ENCODE measurements at places on chromosomes 16 and 17.

DNA sequence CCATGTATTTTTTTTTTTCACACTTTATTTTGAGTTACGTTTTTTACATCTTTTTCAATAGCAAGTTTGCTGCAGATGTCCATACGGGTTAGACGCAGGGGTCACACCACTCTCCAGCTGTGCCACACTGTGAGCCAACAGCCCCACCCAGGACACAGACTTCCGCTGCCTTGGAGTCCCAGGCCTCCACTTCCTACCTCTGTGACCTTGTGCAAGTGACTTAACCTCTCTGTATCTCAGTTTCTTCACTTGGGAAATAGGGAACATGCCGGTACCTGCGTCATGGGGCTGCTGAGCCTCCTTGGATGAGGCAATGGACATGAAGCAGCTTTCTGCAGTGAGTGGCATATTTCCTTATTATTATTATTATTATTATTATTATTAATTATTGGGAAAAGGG lies 3.3 kb upstream of the PITPNA start:
- no peak for DNase-seq

GRCh38 chr17:50151937-50152547 lies 1.6 kb upstream of the PPP1R9B start:
- peak; percentile 97 for DNase-seq

DNA sequence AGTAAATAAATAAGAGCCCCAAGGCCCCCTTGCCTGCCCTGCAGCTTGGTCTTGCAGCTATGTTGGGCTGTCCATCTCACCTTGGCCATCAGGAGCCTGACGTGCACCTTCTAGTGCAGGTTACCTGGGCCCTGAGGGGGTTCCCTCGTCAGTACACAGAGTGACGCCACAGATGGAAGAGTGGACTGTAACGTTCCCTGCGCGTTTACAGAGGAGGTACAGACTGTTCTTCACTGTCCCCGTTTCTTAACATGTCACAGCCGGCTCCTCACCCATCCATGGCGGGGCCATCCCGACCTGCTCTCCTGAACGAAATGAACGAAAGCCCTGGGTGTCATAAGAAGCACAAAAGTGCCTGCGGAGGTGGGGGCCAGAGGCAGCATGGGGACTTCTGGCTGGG lies 15.9 kb upstream of the FASN start:
- no peak for DNase-seq

DNA sequence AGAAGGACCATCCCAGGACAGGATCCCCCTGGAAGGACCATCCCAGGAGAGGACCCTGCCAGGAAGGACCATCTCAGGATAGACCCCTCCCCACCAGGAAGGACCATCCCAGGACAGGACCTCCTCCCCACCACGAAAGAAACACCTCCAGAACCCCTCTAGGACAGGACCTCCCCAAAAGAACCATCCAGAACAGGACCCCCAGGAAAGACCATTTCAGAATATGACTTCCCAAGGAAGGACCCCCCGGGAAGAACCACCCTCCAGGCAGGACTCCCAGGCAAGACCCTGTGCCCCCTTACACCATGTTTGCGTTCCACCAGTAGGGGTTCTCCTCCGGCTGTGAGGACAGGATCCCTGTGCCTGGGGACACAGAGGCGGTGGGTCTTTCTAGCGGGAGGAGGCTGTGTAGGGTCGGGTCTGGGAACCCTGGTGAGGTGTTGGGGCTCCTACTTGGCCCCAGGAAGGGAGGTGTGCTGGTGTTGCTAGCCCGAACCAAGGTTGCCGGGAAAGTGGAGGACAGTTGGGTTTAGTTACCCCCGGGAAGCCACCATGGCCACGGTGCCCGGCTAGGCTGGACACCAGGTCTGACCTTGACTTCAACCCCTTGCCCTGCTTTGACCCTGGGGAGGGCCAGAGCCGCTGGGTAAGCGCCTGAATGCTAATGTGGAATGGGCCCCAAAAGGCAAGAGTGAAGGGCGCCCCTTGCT lies 2.2 kb downstream of the NOTUM start:
- DNase-seq: peak; percentile 23

DNA sequence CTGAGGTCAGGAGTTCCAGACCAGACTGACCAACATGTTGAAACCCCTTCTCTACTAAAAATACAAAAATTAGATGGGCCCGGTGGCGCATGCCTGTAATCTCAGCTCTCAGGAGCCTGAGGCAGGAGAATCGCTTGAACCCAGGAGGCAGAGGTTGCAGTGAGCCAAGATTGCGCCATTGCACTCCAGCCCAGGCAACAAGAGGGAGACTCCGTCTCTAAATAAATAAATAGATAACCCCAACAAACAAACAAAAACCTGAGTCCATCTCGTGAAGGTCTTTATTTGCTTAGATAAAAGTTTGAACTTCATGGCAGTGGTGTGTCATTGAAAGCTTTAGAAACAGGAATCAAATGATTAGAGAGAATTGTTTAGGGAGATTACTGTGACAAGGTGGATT lies 167.4 kb downstream of the BCAS3 start:
- no peak for DNase-seq

DNA sequence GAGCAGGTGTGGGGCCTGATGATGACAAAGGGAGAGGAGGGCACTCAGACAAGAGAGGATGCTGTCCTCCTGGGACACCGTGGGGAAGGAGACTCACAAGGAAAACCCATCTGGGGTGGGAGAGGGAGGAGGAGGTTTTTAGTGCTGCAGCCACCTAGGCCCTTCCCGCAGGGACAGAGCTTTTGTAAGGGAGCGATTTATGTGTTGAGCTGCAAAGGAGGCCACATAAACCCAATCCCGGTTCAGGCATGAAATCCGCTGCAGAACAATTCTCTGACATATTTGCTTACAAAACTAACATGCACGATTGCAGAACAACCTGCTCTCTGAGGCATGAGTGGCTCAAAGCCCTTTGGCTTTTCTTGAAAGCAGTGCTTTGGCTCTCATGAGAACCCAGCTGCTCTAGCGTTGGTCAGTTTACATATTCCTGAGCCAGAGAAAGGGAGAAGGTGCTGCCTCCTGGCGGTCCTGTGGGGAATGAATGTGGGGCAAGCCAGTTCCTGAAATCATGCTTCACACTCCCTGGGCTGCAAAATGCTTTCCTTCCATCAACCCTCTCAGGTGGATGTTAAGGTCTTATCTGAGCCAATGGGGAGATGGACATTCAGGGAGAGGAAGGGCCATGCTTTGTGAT lies 122.4 kb upstream of the NLRP1 start:
- DNase-seq: peak; percentile 13

Measured in Kasumi-1 (cell line).